Subcutaneous preadipocyte (primary cell): ENCODE measurements at places on chromosomes 7 and 10. TPM values are rescaled to one million over a fixed set of nuclear protein-coding genes. Genes with fewer than 3 reads are reported as not detected.

The CC2D2B gene
- under 0.01 TPM in 1 of 2 replicates, not detected in the other for total RNA-seq

The TES gene
- total RNA-seq = 57.0 and 84.3 TPM in 2 replicates

The UPK3BL2 gene
- 2.9 and 3.7 TPM in 2 replicates for total RNA-seq

The ARHGEF35 gene
- total RNA-seq = 0.20 and 0.73 TPM in 2 replicates

The TMEM72 gene
- not detected in 2 replicates for total RNA-seq

The GRID2IP gene
- not detected in 2 replicates for total RNA-seq

The ST8SIA6 gene
- total RNA-seq = not detected in 2 replicates

The SFTPA1 gene
- not detected in 2 replicates for total RNA-seq

The LIPF gene
- not detected in 2 replicates for total RNA-seq

The STAG3 gene
- 0.73 and 1.6 TPM in 2 replicates for total RNA-seq

The FAM25C gene
- not detected in 2 replicates for total RNA-seq

The SPDYE6 gene
- not detected in 2 replicates for total RNA-seq

The ANKRD61 gene
- total RNA-seq = not detected in 2 replicates

The RNF32 gene
- total RNA-seq = 0.59 and 1.5 TPM in 2 replicates

The ASB15 gene
- not detected in 2 replicates for total RNA-seq

The AQP1 gene
- total RNA-seq = 1.6 and 11.4 TPM in 2 replicates

The SHTN1 gene
- total RNA-seq = 0.37 and 0.39 TPM in 2 replicates

The IDI2 gene
- total RNA-seq = under 0.01 TPM in 1 of 2 replicates, not detected in the other

The GPNMB gene
- total RNA-seq = 102 and 202 TPM in 2 replicates

The ZNF804B gene
- not detected in 2 replicates for total RNA-seq

The SPDYE9 gene
- not detected in 2 replicates for total RNA-seq

The LIPN gene
- not detected in 2 replicates for total RNA-seq

The NKX2-3 gene
- total RNA-seq = not detected in 2 replicates

The CPN1 gene
- not detected in 2 replicates for total RNA-seq

The EBF3 gene
- 19.8 and 22.5 TPM in 2 replicates for total RNA-seq

The TMEM26 gene
- under 0.01 TPM in 1 of 2 replicates, not detected in the other for total RNA-seq

The ELAPOR2 gene
- total RNA-seq = 2.2 and 3.3 TPM in 2 replicates

The XPNPEP1 gene
- total RNA-seq = 104 and 139 TPM in 2 replicates

The OGDHL gene
- total RNA-seq = 0.59 TPM in 1 of 2 replicates, not detected in the other

The DPYSL4 gene
- 1.6 and 5.1 TPM in 2 replicates for total RNA-seq

The INMT gene
- total RNA-seq = 4.5 and 7.0 TPM in 2 replicates

The LIPM gene
- not detected in 2 replicates for total RNA-seq

The GIMAP1 gene
- not detected in 2 replicates for total RNA-seq

The NEUROG3 gene
- not detected in 2 replicates for total RNA-seq

The DBNL gene
- total RNA-seq = 77.2 and 92.3 TPM in 2 replicates

The ADARB2 gene
- not detected in 2 replicates for total RNA-seq

The HOXA6 gene
- 7.8 and 8.8 TPM in 2 replicates for total RNA-seq
